Activated CD4-positive, alpha-beta T cell treated with anti-CD3 and anti-CD28 coated beads, Interleukin-2, Interleukin-4, amounts not matched to agents 100 ng/mL and 50 ng/mL, durations not matched to agents 16 hours and 8 hours (primary cell): ENCODE measurements at places on chromosomes 1 and 21.
A peak's percentile ranks its signal among the peaks of the same experiment; 100 is the strongest.

DNA sequence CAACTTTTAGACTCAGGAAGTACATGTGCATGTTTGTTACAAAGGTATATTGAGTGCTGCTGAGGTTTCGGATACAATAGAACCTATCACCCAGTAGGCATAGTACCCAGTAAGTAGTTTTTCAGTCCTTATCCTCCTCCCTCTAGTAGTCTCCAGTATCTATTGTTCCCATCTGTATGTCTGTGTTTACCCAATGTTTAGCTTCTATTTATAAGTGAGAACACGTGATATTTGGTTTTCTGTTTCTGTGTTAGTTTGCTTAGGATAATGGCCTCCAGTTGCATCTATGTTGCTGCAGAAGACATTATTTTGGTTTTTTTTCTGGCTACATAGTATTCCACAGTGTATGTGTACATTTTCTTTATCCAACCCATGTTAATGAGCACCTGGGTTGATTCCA, 47.2 kb upstream of the TSNAX start:
- no peak for DNase-seq

DNA sequence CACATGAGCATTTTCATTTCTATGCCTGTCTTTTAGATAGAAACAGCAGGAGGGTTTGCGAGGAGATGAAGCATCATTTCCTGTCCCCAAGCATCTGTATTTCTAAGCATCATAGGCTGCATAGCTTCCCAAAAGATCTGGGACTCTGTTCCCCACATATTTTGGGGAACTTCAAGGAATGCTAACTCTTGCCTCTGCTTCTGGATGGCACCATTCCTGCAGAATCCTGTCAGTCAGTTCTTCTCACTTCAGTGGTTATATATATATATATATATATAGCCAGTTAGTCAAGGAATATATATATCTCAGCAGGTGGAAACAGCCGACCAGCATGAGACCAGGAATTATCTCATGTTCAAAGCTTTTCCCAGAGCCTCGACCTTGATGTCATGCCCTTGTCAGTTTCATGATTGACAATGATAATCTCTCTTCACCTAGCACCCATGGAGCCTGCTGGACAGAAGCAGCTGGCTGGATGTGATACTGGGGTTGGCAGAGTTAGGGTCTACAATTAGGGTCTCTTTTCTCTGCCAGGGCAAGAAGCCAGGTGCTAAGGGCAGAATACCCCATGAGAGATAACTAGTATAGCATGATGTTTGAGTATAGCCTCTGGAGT, 2.4 kb downstream of the PFKFB2 start:
- no peak for DNase-seq

DNA sequence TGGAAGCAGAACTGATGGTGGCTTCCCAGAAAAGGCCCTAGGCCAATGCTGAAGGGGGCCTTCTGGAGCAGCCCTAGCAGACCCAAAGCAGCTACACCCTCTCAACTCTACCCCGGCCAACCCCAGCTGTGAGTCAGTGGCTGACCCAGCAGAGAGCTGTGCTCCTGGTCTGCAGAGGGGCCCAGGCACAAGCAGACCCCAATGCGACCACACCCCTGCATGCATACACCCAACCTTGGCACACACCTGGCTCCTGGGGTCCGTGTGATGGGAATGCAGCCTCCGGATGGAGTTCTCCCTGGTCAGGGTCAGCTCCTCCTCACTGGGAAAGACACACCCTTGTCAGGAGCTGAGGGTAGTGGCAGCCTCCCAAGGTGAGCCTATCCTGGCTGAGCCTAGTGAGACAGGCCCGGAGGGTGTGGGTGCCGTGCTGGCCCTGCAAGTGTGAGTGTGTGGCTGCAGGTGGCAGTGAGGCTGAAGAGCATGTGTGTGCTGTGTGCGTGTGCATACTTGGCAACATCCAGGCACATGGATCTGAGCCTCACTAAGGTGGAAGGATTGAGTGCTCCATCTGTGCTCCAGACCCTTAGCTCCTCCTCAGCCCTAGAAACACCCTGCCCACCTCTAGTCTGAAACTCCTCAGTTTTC, 3.9 kb upstream of the ARHGAP30 start:
- DNase-seq = no peak

- no peak for DNase-seq
Observed at GRCh38 chr1:16300436-16300835, 51.8 kb downstream of the FBXO42 start.

DNA sequence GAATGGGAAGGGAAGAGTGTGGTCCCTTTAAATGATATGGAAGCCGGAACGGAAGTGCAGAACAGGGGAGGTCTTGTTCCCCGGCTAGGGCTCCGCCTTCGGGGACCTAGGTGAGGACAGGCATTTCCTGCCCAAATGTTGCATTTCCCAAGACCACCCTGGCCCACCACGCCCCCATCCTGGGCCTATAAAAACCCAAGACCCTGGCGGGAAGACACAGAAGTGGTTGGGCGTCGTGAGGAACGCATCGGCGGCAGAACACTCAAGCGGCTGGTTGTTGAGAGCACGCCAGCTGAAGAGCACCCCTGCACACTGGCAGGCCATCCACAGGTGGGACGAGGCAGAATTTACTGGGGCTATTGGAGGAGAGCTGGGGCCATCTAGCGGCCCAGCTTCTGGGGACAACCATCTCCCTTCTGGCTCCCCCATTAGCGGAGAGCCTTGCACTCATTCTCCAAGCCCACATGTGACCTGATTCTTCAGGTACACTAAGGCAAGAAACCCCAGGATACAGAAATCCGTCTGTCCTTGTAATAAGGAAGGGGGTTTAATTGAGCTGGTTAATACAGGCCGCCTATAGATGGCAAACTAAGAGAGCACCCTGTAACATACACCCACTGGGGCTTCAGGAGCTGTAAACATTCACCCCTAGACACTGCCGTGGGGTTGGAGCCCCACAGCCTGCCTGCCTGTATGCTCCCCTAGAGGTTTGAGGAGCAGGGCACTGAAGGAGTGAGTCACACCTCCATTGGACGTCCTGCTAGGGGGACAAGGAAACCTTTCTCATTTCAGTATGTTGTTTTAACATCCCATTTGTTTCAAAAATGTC, 1327.9 kb downstream of the BRINP3 start:
- DNase-seq = no peak

- no peak for DNase-seq
Observed at GRCh38 chr1:150564051-150564991, 15.1 kb downstream of the MCL1 start.

DNA sequence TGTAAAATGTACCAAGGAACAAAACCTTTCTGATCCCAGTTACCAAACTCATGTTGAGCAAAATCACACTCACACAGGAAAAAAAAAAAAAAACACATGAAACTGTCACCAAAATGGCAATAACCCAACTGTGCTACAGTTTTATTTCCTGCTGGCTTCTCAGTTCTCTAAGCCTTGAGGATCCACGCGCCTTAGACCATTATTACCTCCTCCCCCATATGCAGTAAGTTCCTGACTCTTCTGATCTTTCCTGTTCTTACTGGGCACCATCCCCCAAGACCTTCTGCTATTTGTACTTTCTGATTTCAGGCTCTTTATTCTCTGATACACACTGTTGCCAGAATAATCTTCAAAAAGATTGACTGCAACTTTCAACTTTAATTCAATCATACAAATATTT, 79.6 kb downstream of the SLC45A1 start:
- DNase-seq = peak; percentile 61

DNA sequence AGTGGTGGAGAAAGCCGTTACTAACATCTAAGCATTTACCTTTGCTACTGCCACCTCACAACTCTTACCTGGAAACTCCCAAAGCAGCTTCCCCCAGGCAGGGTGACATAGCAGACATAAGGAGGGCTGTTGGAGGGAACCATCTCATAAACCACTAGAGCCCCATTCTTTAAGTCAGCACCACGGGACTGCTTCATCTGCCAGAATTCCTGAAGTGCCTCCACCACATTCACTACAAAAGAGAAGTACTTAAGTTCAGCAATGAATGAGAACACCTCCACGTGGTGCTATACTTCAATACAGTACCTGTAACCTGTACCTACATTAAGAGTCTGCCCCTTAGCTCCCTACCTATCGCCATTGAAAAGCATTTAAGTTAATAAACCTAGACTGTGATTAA, 10.3 kb downstream of the LIX1L start:
- no peak for DNase-seq

- no peak for DNase-seq
Observed at GRCh38 chr1:203628201-203629015, 1.8 kb downstream of the ATP2B4 start.

DNA sequence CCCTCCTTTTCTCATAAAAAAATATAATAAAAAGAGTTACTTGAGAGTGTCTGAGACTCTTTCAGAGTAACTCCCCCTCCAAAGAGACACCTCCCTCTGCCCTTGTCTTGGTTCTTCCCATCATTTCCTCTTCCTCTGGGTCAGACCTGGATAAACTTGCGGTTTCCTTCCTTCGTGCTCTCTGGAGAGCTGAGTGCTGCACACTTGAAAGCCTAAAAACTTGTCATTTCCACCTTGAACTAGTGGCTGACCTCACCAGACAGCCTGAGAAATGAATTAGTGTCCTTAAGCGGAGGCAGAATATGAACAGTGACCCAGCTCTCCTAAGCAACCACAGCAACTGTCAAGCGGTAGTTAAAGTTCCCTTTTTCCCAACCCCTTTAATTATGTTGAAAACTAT, 88.4 kb upstream of the PROX1 start:
- DNase-seq = no peak

- DNase-seq = no peak
Observed at GRCh38 chr1:68188644-68189340, 43.5 kb downstream of the WLS start.

- no peak for DNase-seq
Observed at GRCh38 chr1:162070825-162071224, 1.3 kb downstream of the NOS1AP start.

- no peak for DNase-seq
Observed at GRCh38 chr1:96473791-96474434, 247.7 kb upstream of the PTBP2 start.

DNA sequence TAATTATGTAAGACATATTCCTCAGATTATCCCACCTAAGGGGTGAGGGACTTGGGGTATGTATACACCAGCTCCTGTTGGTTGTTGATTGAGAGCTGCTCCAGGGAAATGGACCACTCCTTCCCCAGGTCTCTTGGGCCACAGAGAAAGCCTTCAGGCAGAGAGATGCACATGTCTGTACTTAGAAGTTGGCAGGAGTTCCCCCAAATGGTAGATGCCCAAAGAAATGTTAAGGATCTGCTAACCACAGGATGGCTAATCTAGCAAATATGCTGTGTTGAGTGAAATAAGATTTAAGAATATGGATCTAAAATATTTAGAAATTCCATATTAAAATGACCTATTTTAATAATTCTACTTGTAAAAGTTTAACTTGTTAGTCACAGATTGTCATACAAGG, 100.8 kb upstream of the DNAH14 start:
- DNase-seq = no peak

- DNase-seq = no peak
Observed at GRCh38 chr1:157937744-157938143, 55.7 kb upstream of the KIRREL1 start.

DNA sequence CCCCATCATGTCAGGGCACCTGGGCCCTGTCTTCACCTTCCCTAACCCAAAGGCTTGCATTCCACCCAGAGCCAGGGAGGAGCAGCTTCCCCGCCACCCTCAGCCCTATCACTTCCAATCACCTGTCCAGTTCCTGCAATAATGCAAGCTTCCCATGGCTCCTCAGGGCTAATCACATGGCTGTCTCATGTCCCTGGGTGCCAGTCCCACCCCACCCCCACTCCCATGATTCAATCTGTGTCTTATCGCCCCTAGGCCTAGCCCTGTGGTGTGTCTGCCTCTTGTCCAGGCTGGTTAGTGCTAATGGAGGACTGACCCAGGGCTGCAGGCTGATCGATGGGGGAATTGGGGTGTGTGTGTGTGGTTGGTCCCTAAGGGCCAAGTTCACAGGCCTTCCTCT, 11.0 kb upstream of the PEAR1 start:
- no peak for DNase-seq

DNA sequence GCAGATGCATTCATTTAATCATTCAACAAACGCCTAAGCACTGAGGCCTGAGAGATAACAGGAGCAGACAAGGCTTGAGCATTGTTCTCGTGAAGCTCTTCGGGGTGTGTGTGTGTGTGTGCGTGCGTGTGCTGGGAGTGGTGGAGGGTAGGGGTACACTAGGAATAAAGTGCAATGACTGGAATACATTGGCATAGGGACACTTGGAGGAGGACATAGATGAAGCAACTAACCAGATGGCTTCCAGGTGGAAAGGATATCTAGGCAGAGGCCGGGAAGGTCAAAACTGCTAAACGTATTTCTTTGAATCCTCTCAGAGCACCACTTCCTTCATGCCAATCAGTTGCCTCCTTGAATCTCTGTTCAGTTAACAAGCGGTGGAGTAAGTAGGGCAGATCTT, 92.6 kb downstream of the TPR start:
- DNase-seq = no peak

- DNase-seq = no peak
Observed at GRCh38 chr1:209613400-209614150, 30.1 kb downstream of the CAMK1G start.

GRCh38 chr1:203440771-203441170, 34.8 kb upstream of the PRELP start:
- DNase-seq = no peak

- no peak for DNase-seq
Observed at GRCh38 chr1:10911490-10912166, 100.8 kb upstream of the TARDBP start.

- DNase-seq = peak; percentile 54
Observed at GRCh38 chr1:65232461-65232990, 76.8 kb upstream of the DNAJC6 start.

- DNase-seq = no peak
Observed at GRCh38 chr1:210321131-210321530, 7.6 kb upstream of the HHAT start.

DNA sequence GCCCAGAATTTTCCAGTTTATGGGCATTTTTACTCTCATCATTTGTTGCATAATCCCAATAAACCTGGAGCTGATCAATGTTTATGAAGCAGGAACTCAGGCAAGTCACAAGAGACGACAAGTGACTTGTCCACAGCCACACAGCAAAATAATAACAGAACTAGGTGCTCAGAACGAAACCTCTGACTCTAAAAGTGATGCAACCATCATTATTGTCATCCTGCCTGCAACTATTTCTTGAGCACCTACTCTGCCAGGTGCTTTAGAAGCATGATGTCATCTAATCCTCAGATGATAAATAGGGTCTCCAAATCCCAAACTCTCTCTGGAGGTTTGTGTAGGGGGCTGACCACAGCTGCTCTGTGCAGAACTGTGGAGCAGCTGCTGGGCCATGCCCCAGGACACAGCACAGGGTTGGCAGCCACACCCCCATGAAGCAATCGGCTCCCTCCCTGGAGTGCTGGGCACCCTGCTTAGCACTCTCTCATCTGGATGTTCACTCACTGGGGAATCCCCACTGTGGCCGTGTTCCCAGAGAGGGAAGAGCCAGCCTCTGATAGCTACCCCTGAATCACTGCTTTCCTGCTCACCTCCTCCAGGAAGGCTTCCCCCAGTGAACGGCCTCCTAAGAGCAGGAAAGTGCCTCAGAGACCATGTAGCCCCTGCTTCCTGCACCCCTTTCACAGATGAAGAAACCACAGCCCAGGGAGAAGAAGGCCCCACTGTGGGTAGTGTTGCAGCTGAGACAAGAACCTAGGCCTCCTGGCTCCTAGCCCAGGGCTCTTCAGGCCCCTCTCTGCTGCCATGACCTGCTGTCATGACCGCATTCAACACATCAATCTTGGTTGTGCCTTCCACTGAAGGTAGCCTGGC, 2.1 kb downstream of the TTC22 start:
- DNase-seq = peak; percentile 91

- no peak for DNase-seq
Observed at GRCh38 chr1:79693441-79694114, 687.0 kb upstream of the ADGRL4 start.

- DNase-seq = no peak
Observed at GRCh38 chr1:218616681-218617080, 271.5 kb downstream of the TGFB2 start.

GRCh38 chr21:43880111-43880985, 15.3 kb downstream of the AGPAT3 start:
- no peak for DNase-seq
